ENCODE measurements at places on chromosomes 12 and 14. TPM values are rescaled to one million over a fixed set of nuclear protein-coding genes. Genes with fewer than 3 reads are reported as not detected.
A peak's percentile ranks its signal among the peaks of the same experiment; 100 is the strongest.

- no peak for DNase-seq
Observed at GRCh38 chr14:59585891-59586554, 9.4 kb upstream of the CCDC175 start.

The ELK3 gene
- 18.6 TPM for total RNA-seq

DNA sequence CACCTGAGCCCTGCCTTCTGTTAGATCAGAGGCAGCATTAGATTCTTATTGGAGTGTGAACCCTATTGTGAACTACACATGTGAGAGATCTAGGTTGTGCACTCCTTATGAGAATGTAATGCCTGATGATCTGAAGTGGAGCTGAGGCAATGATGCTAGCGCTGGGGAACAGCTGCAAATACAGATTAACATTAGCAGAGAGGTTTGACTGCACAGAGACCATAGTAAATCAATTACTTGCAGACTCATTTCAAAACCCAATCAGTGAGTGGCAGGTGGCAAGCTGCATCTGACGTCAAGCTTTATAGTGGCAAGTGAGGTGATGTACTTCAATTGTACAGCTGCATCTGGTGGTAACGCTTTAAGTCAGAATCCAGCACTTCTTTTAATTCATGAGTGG, 141.6 kb downstream of the GPHN start:
- no peak for DNase-seq

GRCh38 chr14:64137657-64138290, 156.4 kb downstream of the ESR2 start:
- DNase-seq, result no peak

DNA sequence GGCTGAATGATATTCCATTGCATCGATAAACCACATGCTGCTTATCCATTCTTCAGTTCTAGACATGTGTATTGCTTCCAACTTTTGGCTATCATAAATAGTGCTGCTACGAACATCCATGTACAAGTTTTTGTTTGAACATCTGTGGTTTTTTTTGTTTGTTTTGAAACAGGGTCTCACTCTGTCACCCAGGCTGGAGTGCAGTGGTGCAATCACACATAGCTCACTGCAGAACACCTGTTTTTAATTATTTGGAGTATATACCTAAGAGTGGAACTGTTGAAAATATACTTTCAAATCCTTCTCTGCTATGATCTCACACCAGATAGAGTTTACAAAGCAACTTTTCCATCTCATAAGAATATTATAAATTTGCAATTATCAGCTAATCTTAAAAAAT, 124.2 kb downstream of the TTC7B start:
- no peak for DNase-seq

GRCh38 chr12:99611599-99611998, 36.0 kb upstream of the GARIN6 start:
- no peak for DNase-seq

DNA sequence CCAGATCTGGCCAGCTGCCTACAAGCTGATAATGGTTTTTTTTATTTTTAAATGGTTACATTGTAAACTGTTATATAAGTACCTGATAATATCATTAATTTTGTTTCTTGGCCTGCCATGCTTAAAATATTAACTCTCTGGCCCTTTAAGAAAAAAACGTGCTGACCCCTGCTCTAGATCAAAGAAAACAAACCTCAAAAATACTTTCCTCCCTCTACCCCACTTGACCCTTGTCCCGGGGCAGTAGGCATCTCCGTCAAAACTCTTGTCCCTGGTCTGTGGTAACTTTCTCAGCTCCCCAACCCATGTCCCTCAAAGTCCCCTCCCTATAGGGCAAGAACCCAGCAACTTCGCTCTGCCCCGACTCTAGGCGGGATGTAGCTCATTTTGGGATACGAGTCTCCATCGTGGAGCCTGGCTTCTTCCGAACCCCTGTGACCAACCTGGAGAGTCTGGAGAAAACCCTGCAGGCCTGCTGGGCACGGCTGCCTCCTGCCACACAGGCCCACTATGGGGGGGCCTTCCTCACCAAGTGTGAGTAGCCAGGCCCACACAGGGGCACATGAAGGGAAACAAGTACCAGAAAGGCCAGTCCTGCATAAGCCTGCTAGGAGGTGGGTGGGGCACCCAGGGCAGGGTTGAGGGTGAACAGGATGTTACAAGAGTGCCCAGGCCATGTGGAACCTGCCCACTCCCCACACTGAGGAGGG, 3.5 kb downstream of the RDH5 start:
- peak; percentile 30 for DNase-seq

The SOX5 gene
- total RNA-seq, result 2.8 TPM

DNA sequence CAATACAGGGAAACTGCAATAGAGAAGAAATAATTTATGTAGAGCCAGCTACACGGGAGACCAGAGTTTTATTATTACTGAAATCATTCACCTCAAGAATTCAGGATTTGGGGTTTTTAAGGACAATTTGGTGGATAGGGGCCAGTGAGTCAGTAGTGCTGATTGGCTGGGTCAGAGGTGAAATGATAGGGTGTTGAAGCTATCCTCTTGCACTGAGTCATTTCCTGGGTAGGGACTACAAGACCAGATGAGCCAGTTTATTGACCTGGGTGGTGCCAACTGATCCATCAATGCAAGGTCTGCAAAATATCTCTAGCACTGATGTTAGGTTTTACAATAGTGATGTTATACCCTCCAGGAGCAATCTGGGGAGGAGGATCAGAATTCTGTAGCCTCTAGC, 486.3 kb downstream of the LRIG3 start:
- DNase-seq, result no peak

DNA sequence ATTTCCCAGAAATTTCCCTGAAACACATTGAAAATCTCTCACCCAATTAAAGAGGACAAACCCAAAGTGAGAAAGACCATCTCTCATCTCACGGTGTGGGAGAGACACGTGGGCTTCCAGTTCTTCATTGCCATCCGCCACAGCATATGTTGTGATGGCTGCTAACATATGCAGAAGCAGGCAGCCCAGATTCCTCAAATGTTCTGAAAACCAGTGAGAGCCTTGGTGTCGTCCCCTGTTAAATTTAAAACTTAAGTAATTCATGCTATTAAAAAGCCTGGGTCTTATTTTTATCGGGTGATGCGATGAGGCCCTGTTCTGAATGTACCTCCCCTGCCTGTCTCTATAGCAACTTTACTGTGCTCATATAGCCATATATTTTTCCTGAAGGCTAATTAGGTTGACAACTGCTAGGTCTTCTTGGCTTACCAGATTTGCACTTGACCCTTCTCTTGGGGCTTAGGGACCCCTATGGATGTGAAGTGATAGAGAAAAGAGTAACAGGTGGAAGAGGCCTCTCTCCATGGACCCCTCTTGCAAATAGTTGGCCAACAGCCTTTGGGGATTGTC, 2.8 kb upstream of the FGF6 start:
- no peak for DNase-seq

The PIGH gene
- 11.4 TPM for total RNA-seq

The C12orf50 gene
- total RNA-seq, result 0.08 TPM

DNA sequence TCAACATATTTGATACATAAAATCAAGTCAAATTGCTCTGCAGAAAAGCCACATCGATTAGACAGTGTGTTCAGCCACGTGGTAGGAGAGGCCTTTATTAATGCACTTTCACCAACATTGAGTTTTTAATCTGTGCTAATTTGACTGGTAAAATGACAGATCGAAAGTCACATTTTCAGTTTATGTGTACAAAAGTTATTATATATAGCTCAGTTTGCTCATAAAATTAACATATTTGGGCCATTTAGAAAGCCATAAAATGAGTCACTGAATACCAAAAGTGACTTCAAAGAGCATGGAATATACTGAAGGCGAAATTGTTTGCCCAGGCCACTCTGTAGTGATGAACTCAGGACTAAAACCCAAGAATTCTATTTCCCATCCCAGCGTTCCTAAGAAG, 26.0 kb downstream of the C12orf42 start:
- DNase-seq, result no peak

The CCDC59 gene
- total RNA-seq, result 32.5 TPM

DNA sequence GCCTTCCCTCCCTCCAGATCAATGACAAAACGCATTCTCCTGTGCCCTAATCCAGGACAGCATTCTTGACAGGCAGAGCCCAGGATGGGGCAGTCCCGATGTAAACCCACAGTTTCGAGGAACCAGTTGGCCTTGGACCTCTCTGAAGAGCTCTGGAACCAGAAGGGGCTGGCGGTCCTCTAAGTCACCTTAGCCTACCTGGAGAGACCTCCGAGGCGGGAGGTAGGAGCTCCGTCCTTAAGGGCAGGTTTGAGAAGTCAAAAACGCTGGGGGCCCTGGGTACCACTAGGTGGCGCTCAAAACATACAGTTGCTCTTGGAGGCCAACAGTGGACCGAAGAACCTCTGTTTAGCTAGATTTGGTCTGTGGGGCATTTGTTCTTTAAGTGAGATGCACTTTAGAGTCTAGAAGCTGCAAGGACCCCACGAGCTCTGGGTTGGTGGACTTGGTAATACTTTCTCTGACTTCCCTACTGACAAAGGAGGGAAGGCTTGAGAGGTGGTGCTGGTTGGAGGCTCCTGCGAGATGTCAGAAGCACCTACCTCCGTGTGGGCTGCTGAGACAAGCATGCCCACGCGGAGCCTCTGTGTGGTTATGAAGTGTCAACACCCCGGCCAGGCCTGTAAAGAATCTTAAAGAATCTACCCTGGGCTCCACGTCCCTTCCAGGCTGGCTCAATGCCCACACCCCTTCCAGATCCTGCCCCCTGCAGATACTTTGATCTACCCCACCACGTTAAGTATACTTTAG, 74.8 kb upstream of the CHST11 start:
- peak; percentile 74 for DNase-seq

DNA sequence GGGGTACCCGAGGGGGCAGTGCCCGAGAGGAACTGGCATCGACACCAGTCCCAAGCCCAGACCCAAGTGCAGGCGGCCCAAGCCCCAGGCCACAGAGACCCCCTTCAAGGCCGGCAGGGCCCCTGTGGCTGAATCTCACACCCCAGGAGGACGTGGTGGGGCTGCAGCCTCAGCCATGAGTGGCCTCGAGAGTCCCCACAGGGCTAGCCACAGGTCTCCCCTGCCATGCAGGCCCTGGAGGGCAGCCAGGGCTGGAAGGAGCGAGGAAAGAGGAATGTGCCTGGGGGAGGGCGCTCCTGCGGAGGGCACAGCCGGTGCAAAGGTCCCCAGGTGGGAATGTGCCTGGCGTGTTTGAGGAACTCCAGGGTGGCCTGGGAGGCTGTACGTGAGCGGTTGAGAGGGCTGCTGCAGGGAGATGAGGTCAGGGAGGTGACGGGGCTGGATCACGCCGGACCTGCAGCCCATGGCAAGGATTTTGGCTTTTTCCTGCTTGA, 86.1 kb downstream of the NCOR2 start:
- no peak for DNase-seq

DNA sequence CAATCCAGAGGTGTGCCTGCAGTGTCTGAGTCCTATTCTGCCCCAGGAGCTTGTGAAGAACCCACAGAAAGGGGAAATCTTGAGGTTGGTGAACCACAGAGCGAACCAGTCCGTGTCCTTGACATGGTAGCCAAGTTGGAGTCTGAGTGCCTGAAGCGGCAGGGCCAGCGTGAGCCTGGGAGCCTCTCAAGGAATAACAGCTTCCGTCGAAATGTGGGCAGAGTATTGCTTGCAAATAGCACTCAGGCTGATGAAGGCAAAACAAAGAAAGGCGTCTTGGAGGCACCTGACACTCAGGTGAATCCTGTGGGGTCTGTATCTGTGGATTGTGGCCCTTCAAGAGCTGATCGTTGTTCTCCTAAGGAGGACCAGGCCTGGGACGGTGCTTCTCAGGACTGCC, 60.5 kb downstream of the ATG14 start:
- no peak for DNase-seq

DNA sequence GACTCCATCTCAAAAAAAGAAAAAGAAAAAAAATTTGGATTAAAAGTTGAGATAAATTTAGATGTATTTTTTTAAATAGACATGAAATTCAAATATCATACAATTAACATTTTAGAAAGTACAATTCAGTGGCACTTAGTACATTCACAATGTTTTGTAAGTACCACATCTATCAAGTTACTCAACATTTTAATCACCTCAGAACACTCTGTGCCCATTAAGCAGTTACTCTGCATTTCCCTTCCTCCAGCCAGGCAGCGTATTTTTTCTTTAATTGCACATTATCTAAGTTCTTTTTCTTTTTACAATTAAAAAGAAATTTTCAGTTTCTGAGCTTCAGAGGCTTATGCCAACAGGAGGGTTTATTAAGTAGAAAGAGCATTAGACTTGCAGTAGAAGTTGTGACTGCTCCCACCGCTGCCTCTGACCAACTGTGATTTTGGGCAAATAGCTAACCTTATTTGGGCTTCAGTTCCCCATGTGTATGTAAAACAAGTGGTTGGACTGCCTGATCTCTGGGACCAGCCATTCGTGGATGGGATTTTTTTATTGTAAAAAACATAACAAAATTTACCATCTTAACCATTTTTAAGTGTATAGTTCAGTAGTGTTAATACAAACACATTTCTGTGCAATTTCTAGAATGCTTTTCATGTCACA, 65.7 kb downstream of the WNK1 start:
- DNase-seq, result no peak

DNA sequence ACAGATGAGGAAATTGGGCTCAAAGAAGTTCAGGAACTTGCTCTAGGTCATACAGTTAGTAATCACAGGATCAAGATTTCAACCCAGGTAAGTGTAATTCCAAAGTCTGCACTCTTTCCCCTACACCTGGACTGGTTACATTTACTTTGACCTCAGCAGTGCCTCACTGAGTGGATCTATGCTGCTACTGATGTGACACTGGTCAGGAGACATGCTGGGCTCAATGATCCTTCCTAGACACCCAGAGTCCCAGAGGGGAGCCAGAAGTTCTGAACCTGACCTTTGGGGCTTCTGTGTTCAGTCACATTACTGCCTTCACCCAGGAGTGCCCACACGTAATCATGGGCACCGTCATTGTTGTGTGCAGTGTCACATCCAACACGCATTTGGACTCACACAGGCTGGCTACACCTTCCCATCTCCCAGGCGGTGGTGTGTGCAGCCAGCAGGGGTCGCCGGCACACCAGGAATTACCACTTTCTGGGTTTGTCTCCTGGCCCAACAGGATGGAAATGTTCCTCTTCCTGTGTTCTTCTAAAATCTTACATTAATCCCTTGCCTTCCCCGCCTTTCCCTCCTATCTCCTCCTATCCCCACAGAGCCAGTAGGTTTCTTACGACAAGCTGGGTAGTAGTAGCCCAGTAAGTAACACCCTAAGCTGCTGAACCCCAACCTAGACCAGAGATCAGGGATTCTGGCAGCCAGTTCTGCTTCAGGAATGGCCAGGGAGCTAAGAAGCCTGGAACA, 25.6 kb downstream of the CALCOCO1 start:
- peak; percentile 87 for DNase-seq

All from heart left ventricle (tissue), 16 donors.